ENCODE measurements at places on chromosomes 12 and 14. TPM values are rescaled to one million over a fixed set of nuclear protein-coding genes. Genes with fewer than 3 reads are reported as not detected.

NOXRED1 gene
- total RNA-seq = 0.77 TPM

SERPINA12 gene
- total RNA-seq = not detected

DNA sequence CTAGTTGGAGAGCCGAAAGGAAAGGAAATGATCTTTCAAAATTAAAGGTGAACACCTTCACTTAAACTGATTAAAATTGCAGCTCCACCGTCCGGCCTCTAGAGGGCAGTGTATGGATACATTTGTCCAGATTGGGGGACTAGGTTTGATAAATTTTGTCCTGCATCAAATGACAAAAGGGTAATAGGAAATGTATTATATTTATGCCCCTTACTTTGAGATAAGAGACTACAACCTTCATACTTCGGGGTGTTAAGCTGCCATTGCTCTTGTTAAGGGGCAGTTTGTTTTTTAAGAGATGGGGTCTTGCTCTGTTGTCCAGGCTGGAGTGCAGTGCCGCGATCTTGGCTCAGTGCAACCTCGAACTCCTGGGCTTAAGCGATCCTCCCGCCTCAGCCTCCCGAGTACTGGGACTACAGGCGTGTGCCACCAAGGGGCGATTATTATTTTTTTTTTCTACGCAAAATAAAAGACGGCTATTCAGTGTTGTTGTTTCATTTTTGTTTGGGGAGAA, 818 bp upstream of the SUOX start:
- DNase-seq = no peak

- DNase-seq = no peak
Observed at GRCh38 chr12:101166866-101167265, 43.2 kb downstream of the SLC5A8 start.

Data from lower lobe of right lung (tissue), 2 donors.